ENCODE measurements at places on chromosomes 4 and X. TPM values are rescaled to one million over a fixed set of nuclear protein-coding genes. Genes with fewer than 3 reads are reported as not detected.

CABS1 gene
- not detected for total RNA-seq

SPP1 gene
- 151 TPM for total RNA-seq

NKX6-1 gene
- 0.58 TPM for total RNA-seq

STOX2 gene
- 3.0 TPM for total RNA-seq

SLC9B1 gene
- total RNA-seq = 0.09 TPM

FDCSP gene
- total RNA-seq = not detected

EDA2R gene
- 11.9 TPM for total RNA-seq

SLIT2 gene
- not detected for total RNA-seq

DSPP gene
- total RNA-seq = not detected

SYP gene
- 3.5 TPM for total RNA-seq

HDAC6 gene
- 28.6 TPM for total RNA-seq

CAMK2D gene
- 15.3 TPM for total RNA-seq

CDX4 gene
- total RNA-seq = not detected

PRKG2 gene
- 0.78 TPM for total RNA-seq

YIPF7 gene
- 0.21 TPM for total RNA-seq

ZMAT1 gene
- total RNA-seq = 0.08 TPM

TMPRSS11D gene
- not detected for total RNA-seq

SMARCA1 gene
- total RNA-seq = 41.1 TPM

EDNRA gene
- total RNA-seq = 0.24 TPM

BRS3 gene
- total RNA-seq = not detected

MAGT1 gene
- 36.1 TPM for total RNA-seq

RIBC1 gene
- total RNA-seq = 0.92 TPM

HPF1 gene
- 14.8 TPM for total RNA-seq

TRPC3 gene
- 0.05 TPM for total RNA-seq

Measured in A549 treated with CORT108297 at 1 μM for 4 hours (cell line).